MM.1S (cell line): ENCODE measurements at places on chromosomes 11 and 22.

DNA sequence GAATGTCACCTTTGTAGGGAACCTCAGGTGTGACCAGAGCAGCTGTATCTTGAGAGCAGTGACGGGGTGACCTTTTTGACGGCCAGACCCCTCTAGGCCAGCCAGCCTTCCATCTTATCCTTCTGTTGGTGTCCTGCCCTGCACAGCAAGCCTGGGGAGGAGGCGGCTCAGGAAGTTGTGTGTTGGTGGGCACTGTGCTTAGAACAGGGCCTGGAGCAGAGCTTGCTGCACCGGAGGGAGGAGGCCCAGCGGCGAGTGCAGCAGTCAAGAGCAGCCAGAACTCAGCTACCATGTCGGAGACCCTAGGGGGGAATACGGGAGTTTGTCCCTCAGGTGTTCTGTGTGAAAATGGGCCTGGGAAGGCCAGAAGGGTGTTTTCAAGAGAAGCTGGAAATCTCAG, 129.4 kb downstream of the OSBP2 start:
- no peak for DNase-seq

GRCh38 chr11:88861618-88862017, 204.2 kb downstream of the GRM5 start:
- DNase-seq: no peak

DNA sequence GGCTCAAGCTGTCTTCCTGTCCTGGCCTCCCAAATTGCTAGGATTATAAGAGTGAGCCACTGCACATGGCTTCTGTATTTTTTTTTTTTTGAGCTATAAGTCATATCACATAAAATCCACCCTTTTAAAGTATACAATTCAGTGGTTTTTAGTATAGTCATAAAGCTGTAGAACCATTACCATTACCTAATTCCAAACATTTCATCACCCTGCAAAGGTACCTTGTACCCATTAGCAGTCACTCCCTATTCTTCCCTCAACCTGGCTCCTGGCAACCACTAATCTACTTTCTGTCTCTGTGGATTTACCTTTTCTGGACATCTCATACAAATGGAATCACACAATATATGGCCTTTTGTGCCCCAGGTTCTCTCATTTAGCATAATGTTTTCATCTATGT, 84.5 kb downstream of the MTMR3 start:
- DNase-seq: no peak

DNA sequence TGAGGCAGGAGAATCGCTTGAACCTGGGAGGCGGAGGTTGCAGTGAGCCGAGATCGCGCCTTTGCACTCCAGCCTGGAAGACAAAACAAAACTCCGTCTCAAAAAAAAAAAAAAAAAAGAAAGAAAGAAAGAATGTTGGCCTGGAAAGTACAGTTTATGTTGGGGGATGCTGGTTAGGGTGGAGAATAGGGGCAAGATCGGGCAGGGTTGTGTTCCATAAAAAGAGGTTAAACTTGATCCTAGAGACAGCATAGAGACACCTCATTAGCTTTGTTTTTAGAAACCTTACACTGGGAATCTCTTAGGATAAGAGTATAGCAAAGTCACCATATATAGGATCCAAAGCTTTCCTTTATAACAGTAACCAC, 1.9 kb upstream of the FTH1 start:
- DNase-seq: no peak

GRCh38 chr22:50490531-50491308, 4.1 kb downstream of the MIOX start:
- DNase-seq: no peak

DNA sequence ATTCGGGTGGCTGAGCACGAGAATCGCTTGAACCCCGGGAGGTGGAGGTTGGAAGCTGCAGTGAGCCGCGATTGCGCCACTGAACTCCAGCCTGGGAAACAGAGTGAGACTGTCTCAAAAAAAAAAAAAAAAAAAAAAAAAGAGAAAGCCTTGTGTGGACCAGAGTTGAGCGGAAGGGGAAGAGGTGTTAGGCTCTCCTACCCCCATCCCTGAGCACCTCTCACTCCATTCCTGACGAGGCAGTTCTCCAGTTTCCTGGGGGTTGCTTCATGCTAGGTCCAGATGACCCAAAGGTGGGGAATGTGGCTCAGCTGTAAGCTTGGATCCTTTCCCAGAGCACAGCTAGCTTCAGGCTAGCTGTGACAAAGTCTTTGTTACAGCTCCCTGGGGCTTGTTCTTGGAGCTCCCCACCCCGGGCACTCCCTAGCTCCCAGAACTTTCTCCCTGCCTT, 8.8 kb upstream of the DNAL4 start:
- DNase-seq: no peak

DNA sequence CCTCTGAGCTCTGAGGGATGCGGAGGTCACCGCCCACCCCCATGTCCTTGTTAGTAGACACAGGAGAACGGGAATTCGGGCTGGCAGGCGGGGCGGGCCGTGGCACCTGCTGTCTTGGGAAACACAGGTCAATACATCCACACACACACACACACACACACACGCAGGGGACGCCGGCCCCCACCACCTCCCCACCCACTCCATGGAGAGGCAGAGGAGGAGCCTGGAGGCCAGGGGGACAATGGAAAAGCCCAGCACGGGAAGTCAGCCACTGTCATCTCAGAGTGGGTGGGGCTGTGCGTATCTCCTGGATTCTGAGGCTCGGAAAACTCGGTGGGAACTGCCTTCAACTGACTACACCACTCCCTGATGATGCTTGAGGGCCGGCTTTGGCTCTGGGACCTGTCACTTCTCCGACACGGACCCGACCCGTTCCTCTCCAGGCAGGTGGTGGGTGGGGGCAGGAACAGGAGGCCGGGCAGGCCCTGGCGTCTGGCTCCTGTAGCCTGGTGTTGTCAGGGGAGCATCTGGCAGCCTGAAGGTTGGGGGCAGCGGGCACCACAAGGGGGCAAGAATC, 18.5 kb upstream of the TMEM184B start:
- no peak for DNase-seq

DNA sequence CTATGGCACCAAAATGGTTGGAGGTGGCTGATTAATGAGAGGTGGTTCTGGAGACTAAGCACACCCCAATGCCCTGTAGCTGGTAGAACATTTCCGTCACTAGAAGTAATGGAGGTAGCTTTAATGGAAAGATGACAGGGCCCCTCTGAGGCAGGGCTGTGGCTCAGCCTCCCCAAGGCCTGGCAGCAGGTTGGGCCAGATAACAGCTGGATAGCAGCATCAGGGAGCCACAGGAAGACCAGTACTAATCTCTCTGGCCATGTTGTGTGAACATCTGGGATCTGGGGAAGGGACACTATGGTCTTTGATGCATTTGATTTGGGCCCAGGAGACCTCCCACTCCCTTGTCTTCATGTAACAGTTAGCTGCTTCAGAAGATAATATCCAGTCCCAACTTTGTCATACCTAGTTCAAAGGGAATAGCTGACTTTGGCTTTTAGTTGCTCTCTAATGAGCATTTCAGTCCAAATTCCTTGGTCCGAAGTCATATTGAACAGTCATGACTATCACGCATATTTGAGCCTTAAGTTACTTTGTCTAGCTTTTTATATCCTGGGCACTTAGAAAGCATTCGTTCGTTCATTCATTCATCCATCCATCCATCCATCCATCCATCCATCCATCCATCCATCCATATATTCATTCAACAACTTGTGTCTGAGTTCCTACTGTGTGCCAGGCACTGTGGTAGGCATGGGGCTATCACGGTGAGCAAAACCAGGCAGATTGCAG, 53.0 kb upstream of the LMO2 start:
- no peak for DNase-seq

DNA sequence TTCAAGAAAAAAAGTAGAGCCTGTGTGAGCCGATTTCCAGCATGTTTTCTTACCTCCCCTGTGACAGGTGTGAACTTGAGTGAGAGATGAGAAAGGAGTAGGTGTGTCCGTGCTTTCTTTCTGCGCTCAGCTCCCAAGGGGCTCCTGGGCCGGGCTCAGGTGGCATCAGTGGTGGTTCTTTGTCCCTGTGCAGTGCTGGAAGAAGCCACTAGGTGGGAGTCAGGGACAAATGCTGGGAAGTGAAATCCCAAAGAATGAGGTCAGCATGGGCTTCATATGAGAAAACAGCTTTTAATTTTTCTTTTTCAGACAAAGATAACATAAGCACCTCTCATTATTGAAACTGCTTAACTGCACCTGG, 57.8 kb downstream of the PPFIBP2 start:
- peak; percentile 19 for DNase-seq

DNA sequence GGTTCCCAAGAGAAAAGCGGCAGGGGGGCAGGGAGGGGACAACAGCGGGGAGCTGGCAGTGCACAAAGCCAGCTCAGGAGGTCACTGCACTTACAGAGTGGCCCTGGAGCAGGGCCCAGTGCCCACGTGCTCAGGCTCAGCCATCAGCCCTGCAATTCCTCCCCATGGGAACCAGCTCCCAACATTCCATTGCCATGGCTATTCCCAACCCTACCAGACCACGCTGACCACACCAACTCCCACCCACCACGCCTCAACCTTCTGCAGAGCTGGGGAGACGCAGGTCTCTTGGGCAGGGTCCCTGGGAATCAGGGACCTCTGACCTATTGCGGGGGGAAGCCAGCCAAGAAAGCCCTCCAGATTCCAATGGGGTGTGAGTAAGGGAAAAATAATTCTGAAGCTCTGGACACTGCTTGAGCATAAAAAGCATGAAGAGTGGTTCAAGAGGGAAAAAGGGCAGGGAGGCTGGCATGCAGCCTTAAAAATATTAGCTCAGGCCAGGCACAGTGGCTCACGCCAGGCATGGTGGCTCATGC, 38.3 kb upstream of the TFIP11 start:
- no peak for DNase-seq

- no peak for DNase-seq
Measured at GRCh38 chr22:35192129-35192918, 65.0 kb upstream of the HMGXB4 start.
